T-cell (primary cell): ENCODE measurements at places on chromosomes 3 and 15. TPM values are rescaled to one million over a fixed set of nuclear protein-coding genes. Genes with fewer than 3 reads are reported as not detected.

- H3K36me3 ChIP-seq, result no peaks in the 10 kb centered on the region
- no peaks in the 10 kb centered on the region for H3K4me1 ChIP-seq
- DNase-seq, result no peak
- no peaks in the 10 kb centered on the region for H3K27me3 ChIP-seq
- H3K27ac ChIP-seq, result no peak overlapping the region
- no peak overlapping the region for H3K4me3 ChIP-seq
Observed at GRCh38 chr3:134976948-134977347, 181.9 kb downstream of the EPHB1 start.

Gene MYO1E
- 5.3 TPM for total RNA-seq

Gene AMIGO3
- total RNA-seq, result not detected

Gene NANOGP8
- not detected for total RNA-seq

DNA sequence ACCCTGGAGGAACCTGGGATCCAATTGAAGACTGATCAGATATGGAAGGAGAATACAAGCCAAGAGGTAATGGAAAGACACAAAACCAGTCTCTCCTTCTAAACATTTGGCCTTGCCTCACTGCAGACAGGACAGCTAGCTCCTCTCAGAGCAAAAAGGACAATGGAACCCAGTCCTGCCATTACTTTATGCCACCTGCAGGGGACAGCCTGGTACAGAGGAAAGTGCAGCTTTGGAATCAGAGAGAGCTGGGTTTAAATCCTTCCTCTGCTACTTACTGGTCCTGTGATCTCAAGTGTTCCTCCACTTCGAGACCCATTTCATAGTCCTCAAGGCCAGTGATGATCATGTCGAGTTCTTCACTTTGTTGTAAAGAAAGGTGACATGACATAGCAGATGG is 159.4 kb upstream of the SMAD3 start:
- peaks cover under 1% of the 10 kb centered on the region for H3K4me1 ChIP-seq
- H3K27me3 ChIP-seq, result no peaks in the 10 kb centered on the region
- no peak overlapping the region for H3K4me3 ChIP-seq
- H3K36me3 ChIP-seq, result no peaks in the 10 kb centered on the region
- DNase-seq, result no peak
